ENCODE measurements at places on chromosomes 11 and 22.

- no peak for DNase-seq
These were observed 31.3 kb downstream of the CEP57 start for GRCh38 chr11:95821640-95822039.

DNA sequence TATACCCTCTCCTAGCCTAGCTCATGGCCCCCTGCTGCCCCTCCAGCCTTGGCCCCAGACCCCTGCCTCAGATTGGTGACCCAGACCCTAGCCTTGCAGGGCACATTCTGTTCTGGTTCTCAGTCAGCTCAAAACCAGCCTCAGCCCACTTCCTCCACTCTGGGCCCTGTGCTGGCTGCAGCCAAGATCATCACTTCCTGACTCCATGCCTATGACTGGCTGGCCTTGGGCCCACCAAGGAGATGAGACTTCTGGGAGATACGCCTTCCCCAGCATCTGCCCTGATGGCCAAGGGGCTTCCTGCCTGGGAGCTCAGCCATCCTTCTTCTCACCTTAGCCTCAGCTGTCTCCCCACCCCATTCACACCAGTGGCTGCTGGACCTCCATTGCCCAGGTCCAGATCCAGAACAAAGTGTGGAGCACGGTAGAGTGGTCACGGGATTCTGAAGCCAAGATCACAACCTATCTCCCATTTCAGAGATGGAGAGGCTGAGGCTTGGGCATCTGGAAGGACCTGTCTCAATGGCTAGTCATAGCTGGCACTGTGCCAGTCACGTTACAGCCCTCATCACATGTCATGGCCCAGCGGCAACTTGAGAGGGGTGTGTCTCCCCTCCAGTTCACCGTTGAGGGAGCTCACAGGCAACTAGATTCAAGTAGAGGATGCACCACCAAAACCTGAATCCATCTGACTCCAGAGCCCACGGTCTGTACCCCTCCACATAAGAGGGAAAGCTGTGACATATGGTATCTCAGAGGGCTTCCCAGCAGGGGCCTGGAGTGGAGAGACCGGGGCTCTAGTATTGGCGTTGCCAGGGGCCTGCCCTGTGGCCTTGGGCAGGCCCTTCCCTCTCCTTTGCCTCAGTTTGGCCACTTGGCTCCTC, 43.0 kb upstream of the KLHL35 start:
- DNase-seq: no peak

GRCh38 chr11:46319074-46319453, 28.2 kb upstream of the DGKZ start:
- DNase-seq: no peak

GRCh38 chr11:119709638-119710346, 19.2 kb downstream of the NECTIN1 start:
- no peak for DNase-seq

DNA sequence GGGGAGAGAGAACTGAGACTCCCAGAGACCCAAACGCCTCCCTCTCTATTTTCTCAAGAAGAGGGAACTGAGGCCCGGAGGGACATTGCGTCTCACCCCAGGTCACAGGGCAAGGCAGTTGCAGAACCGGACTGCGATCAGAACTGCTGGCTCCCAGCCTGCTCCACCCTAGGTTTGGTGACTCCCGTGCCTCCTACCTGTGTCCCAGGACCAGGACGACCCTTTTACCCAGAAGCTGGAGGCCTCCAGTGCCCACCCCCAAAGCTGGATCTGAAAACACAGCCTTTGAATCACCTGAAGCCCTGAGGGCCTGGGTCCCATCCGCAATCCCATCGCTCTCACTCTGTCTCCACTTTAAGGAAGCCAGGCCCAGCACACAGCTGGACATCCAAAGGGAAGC, 1.4 kb downstream of the GSTT4 start:
- DNase-seq: no peak

DNA sequence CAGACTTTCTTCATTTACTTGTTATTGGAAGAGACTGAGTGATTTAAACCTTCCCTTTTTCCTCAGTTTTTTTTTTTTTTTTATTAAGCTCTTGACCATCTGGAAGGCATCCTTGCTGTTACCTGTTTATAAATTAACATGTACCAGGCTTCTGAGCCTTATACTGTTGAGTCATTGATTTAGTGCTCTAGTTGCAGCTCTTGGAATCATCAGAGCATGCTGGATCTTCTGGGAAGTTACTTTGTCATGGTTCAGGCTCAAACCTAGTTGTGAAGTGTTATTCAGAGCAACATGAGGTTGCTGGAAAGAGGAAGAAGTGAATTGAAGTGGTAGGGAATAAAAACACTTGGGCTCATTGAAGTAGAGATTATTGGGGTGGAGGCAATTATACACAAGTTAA, 6.3 kb downstream of the ZDHHC5 start:
- DNase-seq: no peak

GRCh38 chr11:27239305-27239942, 123.6 kb downstream of the CCDC34 start:
- DNase-seq: no peak

- no peak for DNase-seq
These were observed 26.9 kb upstream of the P2RY2 start for GRCh38 chr11:73191151-73191550.

- no peak for DNase-seq
These were observed 59.6 kb upstream of the INCENP start for GRCh38 chr11:62064221-62064620.

- DNase-seq: no peak
These were observed 28.2 kb upstream of the TOLLIP start for GRCh38 chr11:1337647-1338007.

DNA sequence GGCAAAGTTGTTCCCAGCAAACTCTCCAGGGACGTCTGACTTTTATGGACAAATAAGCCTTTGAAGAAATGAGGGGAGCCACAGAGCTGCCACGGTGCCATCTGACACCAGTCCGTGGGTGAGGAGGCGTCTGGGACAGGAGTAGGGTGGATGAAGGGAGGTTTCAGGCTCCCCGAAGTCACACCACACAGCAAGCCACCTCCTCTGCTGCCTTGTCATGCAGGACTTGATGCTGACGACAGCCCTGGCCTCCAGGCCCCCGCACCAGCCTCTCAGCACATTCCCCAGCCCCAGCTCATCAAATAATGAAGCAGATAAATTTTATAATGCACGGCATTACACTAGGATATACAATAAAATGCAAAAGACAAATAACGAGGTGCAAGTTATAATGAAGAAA, 156.5 kb downstream of the CEP164 start:
- DNase-seq: no peak

GRCh38 chr11:114156131-114156581, 96.6 kb downstream of the ZBTB16 start:
- no peak for DNase-seq

- DNase-seq: no peak
These were observed 62.1 kb upstream of the CADM1 start for GRCh38 chr11:115566180-115566764.

- no peak for DNase-seq
These were observed 6.5 kb downstream of the APOBEC3A start for GRCh38 chr22:38963872-38964271.

DNA sequence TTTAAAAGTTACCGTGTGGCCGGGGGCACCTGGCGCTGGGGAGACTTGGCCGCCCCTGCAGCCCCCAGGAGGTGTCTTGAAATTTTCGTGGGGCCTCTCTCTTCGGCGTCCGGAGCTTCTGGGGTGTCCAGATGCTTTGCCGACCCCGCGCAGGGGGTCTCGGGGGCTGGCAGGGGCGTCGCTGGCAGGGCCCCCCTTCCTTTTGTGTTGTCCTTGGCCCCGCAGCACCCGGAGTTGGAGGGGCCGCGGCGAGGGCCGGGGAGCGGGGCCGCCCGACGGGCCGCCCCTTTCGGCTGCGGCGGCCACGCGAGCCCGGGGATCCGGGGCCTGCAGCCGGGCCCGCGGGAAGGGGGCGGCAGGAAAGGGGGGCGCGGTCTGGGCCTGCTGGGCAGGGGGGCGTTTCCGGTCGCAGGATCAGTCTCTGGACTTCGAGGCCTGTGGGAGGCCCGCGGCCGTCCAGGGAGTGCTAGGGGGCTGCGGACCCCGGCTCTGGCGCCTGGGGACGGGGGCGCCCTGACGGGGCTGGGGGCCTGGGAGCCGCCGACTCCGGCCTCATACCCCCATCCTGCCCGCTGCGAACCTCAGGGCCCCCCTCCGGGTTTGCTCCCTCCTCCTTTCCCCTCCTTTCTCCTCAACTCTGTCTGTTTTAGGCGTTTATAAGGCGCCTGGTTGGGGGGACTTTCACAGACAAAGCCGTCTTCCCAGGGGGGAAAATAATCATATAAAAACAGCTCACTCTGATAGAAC, 869 bp downstream of the ZC3H7B start:
- no peak for DNase-seq

DNA sequence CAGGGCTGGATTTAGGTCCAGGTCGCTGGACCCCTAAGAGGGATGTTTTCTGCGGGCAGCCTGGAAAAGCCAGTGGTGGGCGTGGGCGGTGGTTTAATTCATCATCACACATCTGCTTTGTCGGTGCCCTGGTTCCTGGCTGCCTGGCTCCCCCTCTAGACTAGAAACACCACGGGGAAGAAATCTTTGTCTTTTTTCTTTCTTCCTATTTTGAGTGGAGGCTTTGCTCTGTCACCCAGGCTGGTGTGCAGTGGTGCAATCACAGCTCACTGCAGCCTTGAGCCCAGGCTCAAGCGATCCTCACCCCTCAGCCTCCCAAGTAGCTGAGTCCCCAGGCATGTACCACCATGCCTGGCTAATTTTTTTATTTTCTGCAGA, 86.6 kb upstream of the LINC01488 start:
- no peak for DNase-seq

- no peak for DNase-seq
These were observed 727.6 kb downstream of the METTL15 start for GRCh38 chr11:28835790-28836189.

DNA sequence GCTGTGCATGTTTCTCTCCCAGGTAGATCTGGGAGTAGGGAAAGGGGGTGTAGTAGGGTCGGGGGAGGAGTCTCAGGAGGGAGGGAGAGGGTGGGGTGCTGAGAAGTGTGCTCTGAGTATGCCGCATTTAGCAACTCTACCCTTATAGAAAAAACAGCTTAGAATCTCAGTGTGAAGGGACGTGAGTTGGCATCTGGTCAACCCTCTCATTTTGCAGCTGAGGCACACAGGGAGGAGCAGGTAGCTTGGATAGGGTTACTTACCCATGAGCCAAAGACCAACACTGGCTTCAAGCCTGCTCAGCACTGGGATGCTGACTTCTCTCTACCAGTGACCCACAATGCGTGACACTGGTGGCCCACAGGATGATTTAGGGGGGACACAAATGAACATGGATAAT, 95.9 kb downstream of the FBXO7 start:
- no peak for DNase-seq
